Glutamatergic neuron (in vitro differentiated cells): ENCODE measurements at places on chromosomes 12 and 14.

GRCh38 chr12:3200032-3200617 lies 122.9 kb downstream of the TSPAN9 start:
- peaks cover 5% of the 10 kb centered on the region for H3K36me3 ChIP-seq
- H3K4me3 ChIP-seq = peak overlapping the region; percentile 88
- peaks cover 39% of the 10 kb centered on the region for H3K4me1 ChIP-seq
- H3K27ac ChIP-seq = no peak overlapping the region
- peak; percentile 92 for DNase-seq

DNA sequence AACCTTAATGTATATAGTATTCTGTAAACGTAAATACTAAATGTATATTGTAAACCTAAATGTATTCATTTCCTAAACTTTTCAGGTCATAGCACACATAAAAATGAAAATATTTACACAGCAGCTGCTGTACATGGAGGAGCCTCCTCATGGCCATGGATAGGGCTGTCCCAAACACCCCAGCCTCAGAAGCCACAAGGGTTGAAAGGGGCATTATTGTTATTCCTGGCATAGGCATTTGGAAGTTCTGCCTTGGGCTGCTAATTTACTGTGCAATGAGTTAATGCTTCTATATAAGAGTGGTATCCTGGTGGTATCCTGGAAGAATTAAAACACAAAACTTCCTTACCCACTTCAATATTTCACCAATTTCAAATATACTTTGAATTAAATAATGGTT lies 159.4 kb downstream of the SLC5A8 start:
- H3K4me1 ChIP-seq = peaks cover 9% of the 10 kb centered on the region
- no peaks in the 10 kb centered on the region for H3K27me3 ChIP-seq
- H3K36me3 ChIP-seq = no peaks in the 10 kb centered on the region
- H3K4me3 ChIP-seq = no peak overlapping the region
- H3K27ac ChIP-seq = no peak overlapping the region

- no peak for DNase-seq
- H3K27ac ChIP-seq = no peak overlapping the region
- no peaks in the 10 kb centered on the region for H3K36me3 ChIP-seq
- no peak overlapping the region for H3K4me3 ChIP-seq
Observed at GRCh38 chr12:27505109-27505508, 18.9 kb upstream of the PPFIBP1 start.

DNA sequence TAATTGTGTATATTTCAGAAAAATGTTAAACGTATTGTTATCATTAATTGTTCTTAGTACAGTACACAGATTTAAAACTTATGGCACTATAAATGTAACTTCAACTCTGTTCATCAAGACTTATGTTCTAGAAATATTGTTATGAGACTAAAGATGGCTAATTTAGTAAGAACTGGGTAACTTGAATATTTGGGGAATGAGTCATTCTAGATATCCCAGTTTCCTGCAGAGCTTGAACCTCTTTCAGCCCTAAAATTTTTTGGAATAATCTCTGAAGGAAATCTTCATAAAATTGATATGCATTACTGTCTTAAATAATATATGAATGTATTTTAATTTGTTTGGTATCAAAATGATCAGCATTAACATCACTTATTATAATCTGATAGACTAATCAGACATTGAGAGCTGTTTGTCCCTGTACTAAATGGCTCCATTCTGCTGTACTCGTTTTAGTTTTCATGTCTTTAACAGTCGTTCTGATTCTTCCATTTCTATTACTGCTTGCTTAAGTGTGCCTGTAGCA lies 87.1 kb downstream of the VEZT start:
- DNase-seq = no peak
- H3K36me3 ChIP-seq = no peaks in the 10 kb centered on the region
- H3K27me3 ChIP-seq = peaks cover 4% of the 10 kb centered on the region
- H3K27ac ChIP-seq = no peak overlapping the region
- H3K4me3 ChIP-seq = no peak overlapping the region

GRCh38 chr12:24979329-24979728 lies 30.4 kb upstream of the BCAT1 start:
- H3K36me3 ChIP-seq = peaks cover 3% of the 10 kb centered on the region
- no peak for DNase-seq
- H3K4me3 ChIP-seq = no peak overlapping the region
- no peaks in the 10 kb centered on the region for H3K27me3 ChIP-seq

DNA sequence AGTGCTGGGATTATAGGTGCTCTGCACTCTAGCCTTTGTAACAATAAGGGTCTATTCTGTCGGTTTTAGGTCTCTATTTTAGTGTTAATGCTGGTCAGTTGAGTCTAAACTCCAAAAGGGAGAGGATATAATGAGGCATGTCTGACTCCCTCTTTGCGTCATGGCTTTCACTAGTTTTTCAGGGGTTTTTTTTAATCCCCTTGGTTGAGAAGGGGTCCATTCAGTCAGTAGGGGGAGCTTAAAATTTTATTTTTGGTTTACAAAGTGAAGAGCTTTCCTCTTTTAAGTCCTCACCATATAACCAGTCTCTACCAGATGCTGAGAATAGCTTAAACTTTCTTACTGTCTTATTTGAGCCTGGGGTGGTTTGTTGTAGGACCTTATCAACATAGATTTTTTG lies 106.9 kb downstream of the PRKCH start:
- H3K27ac ChIP-seq = no peak overlapping the region
- H3K27me3 ChIP-seq = peaks cover under 1% of the 10 kb centered on the region
- H3K4me3 ChIP-seq = no peak overlapping the region
- peaks cover 10% of the 10 kb centered on the region for H3K4me1 ChIP-seq
- no peak for DNase-seq

DNA sequence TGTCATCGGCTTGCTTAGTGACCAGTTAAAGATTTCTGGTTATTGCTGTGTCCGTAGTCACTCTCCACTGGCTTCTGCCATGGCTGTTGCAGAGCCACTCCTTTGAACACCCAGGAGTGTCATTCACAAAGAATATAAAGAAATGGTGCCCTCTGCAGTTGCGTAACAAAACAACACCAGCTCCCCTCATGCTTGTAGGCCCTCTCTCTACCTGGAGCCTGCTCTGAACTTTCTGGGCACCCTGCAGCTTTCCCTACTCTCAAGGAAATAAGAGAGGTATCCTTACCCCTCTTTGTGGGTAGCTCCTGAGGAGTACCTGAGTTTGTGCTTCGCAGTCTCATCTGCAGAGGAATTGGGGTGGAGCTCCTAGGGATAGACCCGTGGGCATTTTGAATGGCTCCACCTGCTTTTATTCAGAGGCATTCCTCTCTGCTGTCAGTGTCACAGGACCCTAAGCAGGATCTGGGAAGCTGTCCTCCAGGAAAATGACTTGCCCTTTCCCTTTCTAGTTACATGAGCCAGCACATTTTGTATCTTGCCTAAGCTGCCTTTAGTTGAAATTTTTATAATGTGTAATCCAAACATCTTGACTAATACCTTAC lies 97.2 kb upstream of the TMEM260 start:
- no peak overlapping the region for H3K27ac ChIP-seq
- H3K4me1 ChIP-seq = peaks cover 5% of the 10 kb centered on the region
- peak; percentile 47 for DNase-seq
- H3K27me3 ChIP-seq = no peaks in the 10 kb centered on the region
- no peak overlapping the region for H3K4me3 ChIP-seq

DNA sequence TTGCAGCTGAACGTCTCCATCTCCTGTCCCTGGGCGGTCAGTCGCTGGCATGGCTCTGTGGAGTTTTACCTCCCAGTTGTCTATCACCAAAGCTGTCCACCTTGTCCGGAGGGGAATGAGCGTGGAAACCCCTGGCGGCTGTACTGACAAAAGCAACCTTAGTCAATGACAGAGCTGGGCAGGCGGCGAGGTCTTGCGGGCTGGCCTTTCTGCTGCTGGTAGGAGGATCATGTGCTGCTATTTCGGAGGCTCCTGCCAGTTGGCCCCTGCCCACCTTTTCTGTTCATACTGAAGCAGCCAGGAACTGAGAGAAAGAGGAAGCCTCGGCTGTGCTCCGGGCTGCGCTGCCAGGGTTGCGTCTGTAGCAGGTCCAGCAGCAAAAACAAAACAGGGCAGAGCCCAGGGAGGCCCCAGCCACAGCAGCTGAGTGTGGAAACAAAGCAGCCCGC lies 57.7 kb downstream of the HMGA2 start:
- DNase-seq = no peak
- no peak overlapping the region for H3K27ac ChIP-seq
- no peak overlapping the region for H3K4me3 ChIP-seq
- H3K4me1 ChIP-seq = peaks cover 6% of the 10 kb centered on the region
- H3K36me3 ChIP-seq = no peaks in the 10 kb centered on the region
- no peaks in the 10 kb centered on the region for H3K27me3 ChIP-seq

DNA sequence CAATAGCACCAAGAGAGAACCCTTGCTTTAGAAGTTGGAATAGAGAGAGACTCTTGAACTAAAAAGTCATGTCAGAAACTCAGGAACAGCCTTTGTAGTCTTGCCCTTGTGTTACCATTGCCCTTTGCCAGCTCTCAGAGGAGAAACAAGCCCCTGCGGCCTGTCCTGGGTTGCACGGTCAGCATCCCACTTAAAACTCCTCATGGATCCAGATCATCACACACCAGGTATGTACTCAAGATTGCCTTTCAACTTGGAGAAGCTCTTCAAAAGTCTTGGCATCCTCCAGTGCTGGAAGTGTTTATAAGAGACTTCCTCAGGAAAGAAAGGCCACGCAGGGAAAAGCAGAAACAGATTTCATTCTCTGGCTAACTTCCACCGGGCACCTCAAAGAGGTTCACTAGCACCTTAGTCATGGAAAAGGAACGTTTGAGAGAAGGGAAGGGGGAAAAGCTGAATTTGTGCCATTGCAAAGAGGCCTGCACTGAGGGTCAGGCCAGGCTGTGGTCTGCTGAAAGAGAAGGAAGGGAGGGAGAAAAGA lies 594.2 kb downstream of the MED13L start:
- no peak overlapping the region for H3K27ac ChIP-seq
- H3K4me1 ChIP-seq = no peaks in the 10 kb centered on the region
- DNase-seq = no peak
- no peaks in the 10 kb centered on the region for H3K36me3 ChIP-seq
- H3K4me3 ChIP-seq = no peak overlapping the region
- H3K27me3 ChIP-seq = peaks cover 8% of the 10 kb centered on the region

DNA sequence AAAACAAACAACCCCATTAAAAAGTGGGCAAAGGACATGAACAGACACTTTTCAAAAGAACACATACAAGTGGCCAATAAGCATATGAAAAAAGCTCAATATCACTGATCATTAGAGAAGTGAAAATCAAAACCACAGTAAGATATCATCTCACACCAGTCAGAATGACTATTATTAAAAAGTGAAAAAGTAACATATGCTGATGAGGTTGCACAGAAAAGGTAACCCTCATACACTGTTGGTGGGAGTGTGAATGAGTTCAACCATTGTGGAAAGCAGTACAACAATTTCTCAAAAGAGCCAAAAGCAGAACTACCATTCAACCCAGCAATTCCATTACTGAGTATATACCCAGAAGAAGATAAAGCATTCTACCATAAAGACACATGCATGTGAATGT lies 18.2 kb downstream of the PDE6H start:
- no peak overlapping the region for H3K27ac ChIP-seq
- no peaks in the 10 kb centered on the region for H3K36me3 ChIP-seq
- no peaks in the 10 kb centered on the region for H3K4me1 ChIP-seq
- no peaks in the 10 kb centered on the region for H3K27me3 ChIP-seq
- no peak overlapping the region for H3K4me3 ChIP-seq

DNA sequence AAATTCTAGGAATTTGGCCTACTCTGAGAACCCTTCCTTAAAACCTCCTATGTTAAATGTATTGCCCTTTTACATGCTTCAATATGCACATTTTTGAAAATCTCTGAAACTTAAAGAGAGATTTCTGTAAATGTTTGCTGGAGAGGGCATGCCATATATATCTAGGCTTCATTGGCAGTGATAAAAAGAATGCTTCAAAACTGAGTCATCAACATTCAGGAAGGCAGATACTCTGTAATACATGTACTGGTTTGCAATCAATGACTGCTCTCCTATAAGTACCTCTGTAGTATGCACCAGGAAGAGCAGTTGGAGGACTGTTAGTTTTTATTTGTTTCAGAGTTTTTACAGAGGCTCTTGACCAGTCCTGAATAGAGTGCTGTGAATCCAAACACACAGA lies 739.9 kb downstream of the SLC16A7 start:
- H3K27ac ChIP-seq = no peak overlapping the region
- peaks cover 3% of the 10 kb centered on the region for H3K27me3 ChIP-seq
- DNase-seq = no peak
- no peaks in the 10 kb centered on the region for H3K4me1 ChIP-seq
- H3K4me3 ChIP-seq = no peak overlapping the region

- peaks cover 6% of the 10 kb centered on the region for H3K4me1 ChIP-seq
- DNase-seq = no peak
- H3K36me3 ChIP-seq = peaks cover 5% of the 10 kb centered on the region
Observed at GRCh38 chr12:108483213-108484059, 31.6 kb upstream of the FICD start.

DNA sequence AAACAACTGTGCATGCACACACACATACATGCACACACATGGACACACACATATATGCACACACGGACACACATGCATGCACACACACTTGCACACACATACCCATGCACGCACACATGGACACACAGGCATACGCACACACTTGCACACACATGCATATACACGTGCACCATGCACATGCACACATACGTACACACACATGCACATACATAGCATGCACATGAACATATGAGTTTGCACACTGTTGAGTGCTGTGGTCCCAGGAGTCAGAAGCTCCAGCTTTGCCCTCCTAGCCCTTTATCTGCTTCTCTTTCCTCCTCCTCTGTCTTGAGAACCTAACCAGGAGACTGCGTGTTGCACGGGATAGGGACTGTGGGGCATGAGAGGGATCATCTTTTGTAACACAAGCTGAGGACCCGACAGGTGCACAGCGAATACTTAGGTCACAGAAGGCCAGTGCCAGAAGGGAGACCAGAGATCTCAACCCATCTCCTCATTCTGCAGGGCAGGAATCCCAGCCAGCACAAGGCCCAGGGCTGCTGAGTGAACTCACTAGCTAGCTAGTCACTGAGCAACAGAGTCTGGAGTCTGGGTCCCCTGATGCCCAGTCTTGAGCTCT lies 3.5 kb upstream of the LRTM2 start:
- peaks cover 25% of the 10 kb centered on the region for H3K4me1 ChIP-seq
- no peak overlapping the region for H3K4me3 ChIP-seq
- H3K36me3 ChIP-seq = peaks cover 6% of the 10 kb centered on the region
- no peak for DNase-seq
- H3K27me3 ChIP-seq = peaks cover 19% of the 10 kb centered on the region
- H3K27ac ChIP-seq = peak overlapping the region; percentile 0

DNA sequence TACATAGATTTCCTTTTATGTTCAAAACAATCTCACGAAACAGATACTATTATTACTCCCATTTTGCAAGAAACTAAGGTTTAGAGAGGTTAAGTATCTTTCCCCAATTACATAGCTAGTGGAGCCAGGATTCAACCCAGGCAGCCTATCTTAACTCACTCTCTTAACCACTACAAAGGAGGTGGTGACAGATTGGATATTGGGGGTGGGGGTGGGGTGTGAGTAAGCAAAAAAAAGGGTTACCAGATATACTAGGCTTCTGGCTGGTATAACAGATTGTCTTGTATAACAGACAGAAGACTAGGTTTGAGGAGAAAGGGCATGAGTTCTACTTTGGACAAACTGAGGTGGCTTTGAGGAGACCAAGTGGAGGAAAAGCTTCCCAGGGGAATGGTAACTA lies 2.1 kb downstream of the GMFB start:
- H3K36me3 ChIP-seq = no peaks in the 10 kb centered on the region
- peaks cover 30% of the 10 kb centered on the region for H3K4me1 ChIP-seq
- peak overlapping the region; percentile 90 for H3K4me3 ChIP-seq
- peaks cover 5% of the 10 kb centered on the region for H3K27me3 ChIP-seq
- DNase-seq = no peak
